ENCODE measurements at places on chromosomes 6 and 20. TPM values are rescaled to one million over a fixed set of nuclear protein-coding genes. Genes with fewer than 3 reads are reported as not detected.
A peak's percentile ranks its signal among the peaks of the same experiment; 100 is the strongest.

RNF8 gene
- 32.0 TPM for total RNA-seq

MYMX gene
- total RNA-seq: not detected

OR12D3 gene
- total RNA-seq: not detected

DNA sequence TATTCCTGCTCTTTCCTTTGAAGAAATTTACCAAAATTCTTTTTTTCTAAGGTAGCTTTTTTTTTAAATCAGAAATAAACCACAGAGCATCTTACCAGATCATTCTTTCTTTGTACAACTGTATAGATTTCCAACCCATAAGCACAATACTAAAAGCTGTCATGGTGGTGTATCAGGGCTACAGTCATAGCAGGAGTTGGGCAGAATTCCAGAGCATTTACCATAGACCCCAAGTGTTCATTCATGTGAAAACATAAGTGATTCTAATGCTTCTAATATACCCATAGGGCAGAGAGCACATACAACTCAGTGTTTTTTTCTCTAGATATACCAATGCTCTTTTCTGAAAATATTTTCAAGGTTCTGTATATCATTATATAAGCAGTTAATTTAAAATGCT is 392.5 kb downstream of the FRK start:
- no peak overlapping the region for H3K27ac ChIP-seq
- no peak for DNase-seq
- H3K36me3 ChIP-seq: no peaks in the 10 kb centered on the region
- no peak overlapping the region for H3K4me3 ChIP-seq
- H3K27me3 ChIP-seq: no peaks in the 10 kb centered on the region

GRCh38 chr20:25076731-25077609 is 5.0 kb downstream of the VSX1 start:
- no peak overlapping the region for H3K4me3 ChIP-seq
- H3K27ac ChIP-seq: no peak overlapping the region
- DNase-seq: no peak
- peaks cover 2% of the 10 kb centered on the region for H3K36me3 ChIP-seq

DNA sequence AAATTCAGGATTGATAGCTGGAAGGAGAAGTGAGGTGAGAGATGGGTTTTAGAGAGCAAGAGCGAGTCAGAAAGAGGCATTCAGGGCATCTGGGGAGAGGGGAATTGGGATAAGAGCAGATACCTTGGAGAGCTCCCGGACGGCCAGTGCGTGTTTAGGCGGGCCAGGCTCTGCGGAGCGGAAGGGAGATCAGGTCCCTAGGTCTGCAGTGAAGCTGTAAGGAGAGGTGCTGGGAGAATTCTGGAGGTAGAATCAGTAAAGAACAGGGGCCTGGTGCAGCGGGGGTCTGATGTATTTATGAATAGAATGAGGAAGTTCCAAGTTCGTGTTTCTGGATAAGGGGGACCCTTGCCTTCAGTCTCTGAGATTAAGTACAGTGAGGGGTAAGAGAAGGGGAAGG is 47.4 kb upstream of the FAM83D start:
- H3K4me3 ChIP-seq: no peak overlapping the region
- H3K36me3 ChIP-seq: peaks cover 53% of the 10 kb centered on the region
- H3K27ac ChIP-seq: peak overlapping the region; percentile 74
- H3K27me3 ChIP-seq: no peaks in the 10 kb centered on the region
- no peak for DNase-seq

DNA sequence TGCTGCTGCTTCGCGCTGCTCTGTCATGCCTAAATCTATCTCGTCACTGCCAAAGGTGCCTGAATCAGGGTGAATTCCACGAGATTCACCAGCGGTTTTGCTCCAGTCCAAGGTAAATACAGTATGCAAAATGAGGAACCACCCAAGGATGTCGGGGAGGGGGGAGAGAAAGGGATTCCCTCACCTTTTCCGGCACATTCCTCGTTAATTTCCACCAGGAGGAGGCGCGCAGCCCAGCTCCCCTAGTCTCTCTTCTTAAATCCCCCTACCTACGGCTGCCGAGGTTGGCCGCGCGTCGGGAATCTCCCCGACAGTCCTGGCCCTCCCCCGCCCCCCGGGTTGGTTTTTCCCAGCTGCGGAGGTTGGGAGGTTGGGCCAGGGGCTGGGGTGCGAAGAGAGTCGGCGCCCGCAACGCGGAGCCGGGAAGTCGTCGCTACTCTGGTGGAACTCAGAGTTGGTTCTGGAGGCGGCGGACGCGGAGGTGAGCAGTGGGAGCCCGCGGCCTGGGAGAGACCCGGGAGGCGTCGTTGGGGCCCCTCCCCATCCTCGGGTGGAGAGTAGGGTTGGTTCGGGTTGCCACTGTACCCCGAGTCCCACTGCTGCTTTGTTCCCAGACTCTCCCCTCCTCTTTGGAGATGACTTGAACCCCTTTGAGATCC is at the start of gene TPBG:
Gene TPBG (plus strand): TSS at position 390 of the 659 bp plus-strand sequence. CDS start 1,145 bp downstream, outside the sequence.
- H3K4me1 ChIP-seq: peaks cover 14% of the 10 kb centered on the region
- H3K4me3 ChIP-seq: peak within 1 kb of the TSS; percentile 81
- no peak within 1 kb of the TSS for H3K27ac ChIP-seq
- peaks cover 59% of the 10 kb centered on the region for H3K27me3 ChIP-seq
- H3K36me3 ChIP-seq: peaks cover 2% of the 10 kb centered on the region

DNA sequence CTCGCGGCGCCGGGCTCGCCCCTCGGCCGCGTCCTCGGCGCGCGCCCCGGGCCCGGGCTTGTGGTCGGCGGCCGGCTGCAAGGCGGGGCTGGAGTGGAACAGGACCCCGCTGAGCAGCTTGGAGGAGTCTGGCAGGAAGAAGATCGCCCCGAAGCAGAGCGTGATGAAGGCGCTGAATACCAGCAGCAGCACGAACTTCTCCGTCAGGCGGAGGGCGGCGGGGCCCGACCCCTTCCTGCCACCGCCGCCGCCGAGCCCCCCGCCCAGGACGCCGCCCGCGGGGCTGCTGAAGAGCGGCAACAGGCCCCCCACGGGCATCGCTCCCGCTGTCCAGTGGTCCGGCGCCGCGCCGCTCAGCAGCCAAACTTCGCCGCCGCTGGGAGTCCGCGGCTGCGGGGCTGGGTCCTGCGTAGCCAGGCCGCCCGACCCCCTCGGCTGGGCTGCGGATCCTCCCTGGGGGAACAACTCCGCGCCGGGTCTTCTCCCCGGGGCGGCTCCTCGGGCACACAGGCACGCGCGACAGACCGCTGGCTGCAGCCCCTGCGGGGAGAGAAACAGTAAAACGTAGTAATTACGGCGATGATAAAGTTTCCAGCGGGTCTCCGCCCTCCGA is 707 bp downstream of the MAN1A1 start:
- H3K4me1 ChIP-seq: peaks cover 53% of the 10 kb centered on the region
- H3K36me3 ChIP-seq: peaks cover 35% of the 10 kb centered on the region
- no peaks in the 10 kb centered on the region for H3K27me3 ChIP-seq
- no peak for DNase-seq

DNA sequence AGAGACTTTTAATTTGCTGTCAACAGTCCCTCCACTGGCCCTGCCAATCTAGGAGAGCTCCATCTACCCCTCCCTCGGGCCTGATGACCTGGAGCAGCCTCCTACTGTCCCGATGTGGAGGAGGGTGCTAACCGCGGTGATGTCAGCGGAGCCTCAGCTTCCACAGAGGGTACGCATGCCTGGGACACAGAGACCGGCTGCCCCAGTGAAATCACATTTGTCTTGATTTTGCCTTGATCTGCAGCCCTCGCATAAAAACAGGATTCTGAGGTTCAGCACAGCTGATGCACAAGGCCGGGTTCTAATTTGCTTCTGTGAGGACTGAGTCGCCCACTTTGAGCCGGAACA is 77.6 kb downstream of the STK35 start:
- peaks cover 7% of the 10 kb centered on the region for H3K27me3 ChIP-seq
- no peak overlapping the region for H3K27ac ChIP-seq
- H3K4me1 ChIP-seq: peaks cover 5% of the 10 kb centered on the region
- no peaks in the 10 kb centered on the region for H3K36me3 ChIP-seq

- H3K27ac ChIP-seq: peak overlapping the region; percentile 100
- no peaks in the 10 kb centered on the region for H3K27me3 ChIP-seq
- H3K4me3 ChIP-seq: peak overlapping the region; percentile 99
- DNase-seq: no peak
- peaks cover 54% of the 10 kb centered on the region for H3K4me1 ChIP-seq
- peaks cover 63% of the 10 kb centered on the region for H3K36me3 ChIP-seq
These were observed 1.9 kb downstream of the SYNCRIP start for GRCh38 chr6:85640821-85641220.

DNA sequence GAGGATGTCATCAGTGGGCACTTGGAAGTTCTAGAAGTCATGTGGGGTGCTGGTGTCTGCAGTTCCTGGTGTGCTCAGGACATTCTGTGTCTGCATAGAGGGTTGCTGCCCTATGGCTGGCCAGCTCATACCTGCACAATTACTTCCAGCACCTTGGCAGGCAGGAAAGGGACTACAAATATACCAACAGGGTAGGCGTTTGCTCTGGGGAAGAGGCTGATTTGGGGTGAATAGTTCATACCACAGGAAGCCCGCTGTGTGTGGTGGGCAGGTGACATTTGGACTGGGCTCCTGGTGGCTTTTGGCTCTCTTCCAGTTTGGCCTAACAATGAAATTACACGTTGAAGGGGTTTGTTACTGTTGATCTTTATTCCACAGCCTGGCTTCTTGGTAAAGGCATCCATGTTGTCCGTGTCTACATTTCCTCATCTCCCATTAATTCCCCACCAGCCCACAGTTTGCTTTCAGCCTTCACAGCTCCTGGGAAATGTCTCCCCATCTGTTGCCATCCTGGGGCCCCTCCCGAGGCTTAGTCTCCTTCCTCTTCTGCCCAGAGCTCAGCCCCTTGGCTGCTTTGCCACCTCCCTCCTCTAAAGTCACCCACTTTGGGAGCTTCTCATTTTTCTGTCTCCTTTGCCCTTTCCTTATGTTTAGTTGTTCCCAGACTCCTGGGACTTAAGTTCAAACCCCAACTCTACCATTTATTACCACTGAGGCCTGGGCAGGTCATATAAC is 88.1 kb downstream of the RSPH3 start:
- peak; percentile 68 for DNase-seq
- H3K27me3 ChIP-seq: no peaks in the 10 kb centered on the region
- H3K4me3 ChIP-seq: peak overlapping the region; percentile 54
- no peaks in the 10 kb centered on the region for H3K36me3 ChIP-seq
- peak overlapping the region; percentile 79 for H3K27ac ChIP-seq

DNA sequence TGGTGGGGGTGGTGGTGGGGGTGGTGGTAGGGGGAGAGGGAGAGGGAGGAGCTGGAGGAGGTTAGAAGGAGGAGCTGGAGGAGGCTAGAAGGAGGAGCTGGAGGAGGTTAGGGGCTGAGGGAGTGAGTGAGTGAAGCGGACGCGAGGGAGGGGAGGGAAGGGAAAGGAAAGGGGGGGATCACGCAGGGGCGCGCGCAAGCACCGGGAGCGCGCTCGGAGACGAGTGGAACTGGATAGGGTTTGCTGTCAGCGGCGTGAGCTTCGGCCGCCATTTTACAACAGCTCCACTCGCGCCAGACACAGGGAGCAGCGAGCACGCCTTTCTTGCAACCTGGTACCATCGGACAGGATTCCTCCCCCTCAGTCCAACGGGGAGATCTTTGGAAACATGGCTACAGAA is 90.5 kb upstream of the FERMT1 start:
- DNase-seq: no peak
- H3K4me3 ChIP-seq: no peak overlapping the region
- H3K4me1 ChIP-seq: no peaks in the 10 kb centered on the region

Measured in activated CD4-positive, alpha-beta T cell treated with anti-CD3 and anti-CD28 coated beads, Interleukin-2, amount 10 ng/mL, durations not matched to agents 24 days and 14 days (primary cell).